ENCODE measurements at places on chromosomes 5 and 9.

- no peak for DNase-seq
These were observed 27.9 kb downstream of the NANS start for GRCh38 chr9:98084396-98084795.

DNA sequence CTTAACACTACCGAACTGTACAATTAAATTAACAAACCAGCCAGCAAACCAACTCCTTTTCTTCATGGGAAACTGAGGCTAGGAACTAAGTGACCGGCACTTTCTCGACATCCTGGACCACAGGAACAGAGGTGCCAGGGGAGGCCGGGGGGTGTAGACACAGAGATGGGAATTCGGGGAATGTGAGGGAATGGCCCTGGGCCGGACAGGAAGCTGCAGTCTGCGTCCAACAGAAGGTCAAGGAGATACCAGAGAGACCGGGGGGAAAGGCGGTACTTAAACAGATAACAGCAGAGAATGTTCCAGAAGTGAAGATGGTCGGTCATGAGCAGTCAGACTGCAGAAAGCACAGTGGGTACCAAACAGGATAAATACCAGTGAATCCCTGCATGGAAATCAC, 40.3 kb downstream of the DBH start:
- DNase-seq, result no peak

- no peak for DNase-seq
These were observed 828 bp downstream of the NPR2 start for GRCh38 chr9:35792024-35792813.

- no peak for DNase-seq
These were observed 518.7 kb downstream of the LRRC70 start for GRCh38 chr5:63097286-63097685.

DNA sequence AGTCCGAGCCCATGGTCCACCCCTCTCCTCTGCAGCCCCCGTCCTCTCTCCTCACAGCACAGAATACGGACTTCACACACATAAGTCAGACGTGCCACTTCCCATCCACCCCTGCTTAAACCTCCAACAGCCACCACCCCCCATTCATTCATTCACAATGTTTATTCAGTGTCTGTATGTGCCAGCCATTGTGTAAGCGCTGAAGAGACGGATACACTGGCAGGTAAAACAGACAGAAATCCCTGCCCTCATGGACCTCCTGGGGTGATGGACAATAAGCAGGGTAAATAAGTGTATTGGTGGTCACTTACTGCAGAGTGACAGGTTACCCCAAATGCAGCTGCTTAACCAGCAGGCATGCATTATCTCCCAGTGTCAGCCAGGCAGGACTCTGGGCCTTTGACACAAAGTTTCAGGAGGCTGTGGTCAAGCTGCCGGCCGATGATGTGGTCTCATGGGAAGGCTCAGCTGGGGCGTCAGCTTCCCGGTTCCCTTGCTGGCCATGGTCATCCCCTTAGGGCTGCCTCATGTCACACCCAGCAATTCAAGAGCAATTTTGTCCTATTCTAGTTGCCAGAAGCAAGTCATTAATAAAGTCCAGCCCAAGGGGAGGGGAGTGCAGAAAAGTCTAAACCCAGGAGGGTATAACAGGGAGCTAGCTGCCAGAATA, 1.8 kb upstream of the PAXX start:
- DNase-seq, result no peak

- DNase-seq, result no peak
These were observed 53.0 kb downstream of the GADD45G start for GRCh38 chr9:89657765-89658164.

DNA sequence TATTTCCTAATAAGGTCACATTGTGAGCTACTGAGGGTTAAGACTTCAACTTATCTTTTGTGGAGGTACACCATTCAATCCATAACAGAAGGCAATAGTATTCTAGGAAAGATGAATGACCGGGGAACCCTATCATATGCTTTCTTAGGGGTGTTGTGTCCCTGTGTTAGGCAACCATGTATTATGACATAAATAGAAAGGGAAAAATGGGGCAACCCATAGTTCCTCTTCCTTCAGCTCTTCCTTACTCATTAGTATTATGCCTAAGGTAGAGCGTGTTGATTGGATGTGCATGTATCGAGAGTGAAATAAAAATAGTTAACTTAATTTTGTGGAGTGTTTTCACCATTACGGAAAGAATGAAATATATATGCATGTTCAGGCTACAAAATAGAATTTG, 6.0 kb upstream of the CCNJL start:
- no peak for DNase-seq

DNA sequence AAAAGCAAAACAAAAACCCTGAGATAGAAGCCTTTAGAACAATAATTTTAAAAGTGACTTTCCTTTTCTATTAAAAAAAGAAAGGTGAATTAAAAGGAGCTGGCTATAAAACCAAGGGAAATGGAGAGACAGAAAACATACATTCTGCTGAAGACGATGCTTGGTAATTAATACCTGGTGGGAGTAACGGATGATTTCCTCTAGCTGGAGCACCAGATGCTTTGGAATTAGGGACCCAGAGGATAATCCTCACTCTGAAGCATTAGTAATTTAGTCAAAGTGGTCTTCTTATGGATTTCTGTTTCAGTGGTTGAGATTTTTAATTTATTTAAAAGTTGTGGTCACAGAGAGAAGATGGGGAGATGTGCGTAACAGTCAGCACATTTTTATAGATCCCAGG, 982.5 kb downstream of the TLE4 start:
- DNase-seq, result no peak

DNA sequence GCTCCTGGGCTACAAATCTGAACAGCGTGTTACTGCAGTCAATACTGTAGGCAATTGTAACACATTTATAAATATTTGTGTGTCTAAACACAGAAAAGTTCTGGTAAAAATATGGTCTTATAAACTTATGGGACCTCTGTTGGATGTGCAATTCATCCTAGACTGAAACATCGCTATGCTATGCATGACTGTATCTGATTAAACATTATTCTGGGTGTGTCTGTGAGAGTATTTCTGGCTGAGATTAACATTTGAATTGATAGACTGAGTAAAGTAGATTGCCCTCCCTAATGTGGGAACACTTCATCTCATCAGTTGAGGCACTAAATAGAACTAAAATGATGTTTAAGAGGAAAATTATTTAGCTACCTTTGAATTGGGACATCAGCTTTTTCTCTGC, 24.3 kb upstream of the PRDM9 start:
- DNase-seq, result no peak

DNA sequence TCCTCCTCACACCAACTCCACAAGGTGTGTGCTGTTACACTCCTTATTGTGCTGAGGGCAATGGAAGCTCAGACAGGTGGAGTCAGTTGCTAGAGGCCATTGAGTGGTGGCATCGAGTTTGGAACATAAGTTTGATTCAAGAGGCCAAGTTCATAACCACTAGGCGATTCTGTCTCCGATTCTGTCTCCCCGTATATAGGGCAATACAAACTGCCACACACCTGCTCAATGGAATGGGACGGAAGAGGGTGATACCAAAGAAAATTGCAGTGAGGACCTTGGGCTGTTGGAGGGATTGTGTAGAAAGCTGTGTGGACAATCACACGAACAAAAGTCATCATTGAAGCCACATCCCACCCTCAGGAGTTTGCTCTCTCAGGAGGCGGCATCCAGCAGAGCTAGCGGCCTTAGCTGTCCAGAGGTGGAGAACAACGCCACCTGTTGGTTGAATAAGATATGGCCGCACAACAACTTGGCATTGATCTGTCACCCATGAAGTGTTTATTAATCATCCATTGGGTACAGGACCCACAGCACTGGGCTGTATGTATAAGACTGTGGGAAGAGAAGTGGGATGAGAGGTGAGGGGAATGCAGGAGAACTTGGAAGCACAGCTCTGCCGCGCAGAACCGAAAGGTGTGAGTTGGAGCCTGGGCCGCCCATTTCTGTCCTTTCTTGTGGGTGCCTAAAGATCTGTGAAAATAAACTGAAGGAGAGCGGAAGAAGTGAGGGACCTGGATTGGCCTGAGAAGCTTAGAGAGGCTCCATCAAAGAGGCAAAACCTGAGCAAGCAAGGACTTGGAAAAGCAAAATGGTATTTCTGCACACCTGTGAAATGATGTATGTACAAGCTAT, 16.1 kb upstream of the NEUROG1 start:
- no peak for DNase-seq

GRCh38 chr9:134622896-134623257, 18.7 kb upstream of the COL5A1 start:
- no peak for DNase-seq

DNA sequence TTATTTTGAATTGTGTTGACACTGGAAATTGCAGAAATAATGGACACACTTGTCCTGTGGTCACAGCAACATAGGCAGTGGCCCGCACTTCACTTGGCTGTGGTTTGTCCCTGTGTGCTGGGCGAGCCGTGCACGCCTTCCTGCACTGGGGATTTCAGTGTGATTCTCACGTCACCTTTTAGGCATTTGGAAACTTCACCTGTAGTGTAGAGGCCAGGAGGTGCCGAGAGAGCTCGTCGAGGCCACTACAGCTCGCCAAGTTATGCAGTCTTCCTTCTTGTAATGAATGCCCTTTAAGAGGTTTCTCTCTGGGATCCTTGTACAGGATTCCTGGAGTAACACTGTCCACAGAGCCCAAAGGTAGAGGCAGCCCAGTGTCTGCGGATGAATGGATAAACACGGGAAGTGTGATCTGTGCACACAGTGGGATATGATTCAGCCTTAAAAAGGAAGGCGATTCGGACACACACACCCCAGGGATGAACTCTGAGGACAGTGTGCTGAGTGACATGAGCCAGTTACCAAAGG, 14.7 kb downstream of the TRAF2 start:
- DNase-seq, result no peak

- no peak for DNase-seq
These were observed 153.2 kb downstream of the GOLPH3 start for GRCh38 chr5:32020946-32021345.

GRCh38 chr9:14911046-14911445, 818 bp upstream of the FREM1 start:
- DNase-seq, result no peak

DNA sequence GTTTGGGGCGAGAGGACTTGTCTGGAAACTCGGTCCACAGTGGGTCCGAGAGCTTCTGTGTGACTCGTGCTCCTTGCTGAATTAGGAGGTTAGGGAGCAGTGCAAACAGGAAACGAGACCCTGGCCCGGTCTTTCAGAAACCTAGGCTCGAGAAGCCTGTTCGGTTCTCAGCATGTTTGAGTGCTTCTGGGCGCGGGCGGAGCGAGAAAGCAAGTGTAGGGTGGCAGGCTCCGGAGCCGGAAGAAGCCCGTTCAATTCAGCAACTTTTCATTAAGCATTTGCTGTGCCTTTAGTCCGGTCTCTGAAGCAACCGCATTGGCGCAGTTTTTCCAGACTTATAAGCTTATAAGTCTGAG, 547 bp downstream of the CLTA start:
- DNase-seq, result peak; percentile 18

DNA sequence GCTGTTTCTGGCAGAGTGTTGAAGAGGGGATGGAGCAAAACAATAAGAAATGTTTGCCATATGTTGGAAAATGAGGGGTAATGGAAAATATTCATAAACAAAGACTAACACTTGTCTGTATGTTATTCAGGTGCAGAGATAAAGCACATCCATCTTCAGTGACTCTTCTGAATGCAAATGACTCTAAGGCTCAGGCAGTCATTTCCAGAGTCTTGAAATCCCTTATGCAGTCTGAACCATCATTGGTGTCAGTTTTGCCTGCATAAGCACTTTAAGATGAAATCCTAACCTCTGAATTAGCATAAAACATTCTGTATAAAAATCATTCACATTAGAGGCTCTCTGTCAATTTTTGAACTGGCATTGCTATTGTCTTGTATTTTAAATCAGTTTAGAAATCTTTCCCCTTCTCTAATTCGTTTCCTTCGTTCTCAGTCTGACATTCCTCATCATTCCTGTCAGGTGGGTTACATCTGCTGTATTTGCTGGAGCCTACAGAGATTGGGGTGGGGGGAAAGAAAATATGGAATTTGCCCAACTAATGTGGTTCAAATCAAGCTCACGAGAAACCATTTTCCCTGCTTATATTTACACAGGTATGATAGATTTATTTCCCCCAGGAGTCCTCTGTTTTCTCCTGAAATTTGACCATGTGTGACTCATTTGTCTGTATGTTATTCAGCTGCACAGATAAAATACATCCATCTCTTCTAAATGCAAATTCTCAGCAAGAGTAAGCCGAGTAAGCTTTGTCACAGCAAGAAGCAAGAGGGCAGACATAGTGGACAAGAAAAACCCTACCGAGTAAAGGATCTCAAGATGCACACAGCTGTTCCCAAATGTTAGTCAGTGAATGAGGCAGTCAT, 31.6 kb downstream of the ENC1 start:
- DNase-seq, result no peak

DNA sequence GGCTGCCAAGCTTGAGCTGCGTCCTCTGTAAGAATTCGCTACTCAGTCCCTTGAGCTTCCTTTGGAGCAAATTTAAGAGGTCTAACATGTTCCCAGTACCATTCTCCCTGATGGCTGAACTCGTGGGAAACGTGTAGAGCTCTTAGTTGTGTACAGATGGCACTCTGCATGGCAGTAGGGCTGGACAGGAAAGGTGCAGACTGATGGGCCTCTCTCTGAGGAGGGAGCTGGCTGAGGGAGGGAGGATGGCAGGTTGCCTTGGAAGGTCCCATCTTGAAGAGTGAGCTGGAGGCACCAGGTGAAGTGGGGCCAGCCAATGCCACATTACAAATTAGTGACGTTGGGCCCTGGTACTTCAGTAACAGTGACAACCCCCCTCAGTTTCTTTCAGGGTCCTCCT, 495.3 kb downstream of the CCDC171 start:
- DNase-seq, result no peak

DNA sequence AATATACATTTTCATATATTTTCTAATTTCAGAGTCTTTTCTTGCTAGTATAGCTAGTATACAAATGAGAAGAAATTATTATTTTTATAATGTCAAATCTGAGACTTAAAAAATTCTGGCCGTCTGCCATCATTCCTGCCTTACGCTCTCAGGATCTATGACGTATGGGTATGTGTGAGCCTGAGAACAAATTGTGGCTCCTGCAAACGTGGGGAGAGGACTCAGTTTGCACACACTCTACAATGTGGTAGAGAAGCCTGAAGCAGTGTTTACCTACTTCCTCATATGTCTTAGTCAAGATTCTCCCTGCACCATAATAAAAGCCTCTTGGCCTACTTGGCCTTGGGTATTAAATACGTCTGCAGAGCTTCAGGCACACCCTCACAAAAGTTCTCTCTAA, 825.4 kb downstream of the SEMA5A start:
- DNase-seq, result no peak

DNA sequence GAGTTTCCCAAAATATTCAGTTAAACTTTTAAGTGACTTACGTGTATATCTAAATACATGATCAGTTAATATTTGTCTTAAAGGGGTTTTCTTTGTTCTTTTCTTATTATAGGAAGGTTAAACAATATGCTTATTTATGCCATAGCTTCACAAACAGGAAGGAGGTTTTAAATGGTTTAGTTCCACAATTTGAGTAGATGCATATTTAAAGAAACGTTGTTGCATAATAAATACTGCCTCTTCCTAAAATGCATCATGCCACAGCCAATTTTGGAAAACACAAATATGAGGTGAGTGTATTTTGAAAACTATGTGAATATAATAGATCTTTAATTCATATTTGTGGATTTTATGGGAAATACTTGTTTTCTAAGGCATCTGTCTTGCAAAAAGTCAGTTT, 2.5 kb upstream of the ADRB2 start:
- DNase-seq, result no peak

GRCh38 chr5:163565492-163565891, 60.1 kb downstream of the MAT2B start:
- no peak for DNase-seq

GRCh38 chr5:84290161-84290560, 94.5 kb downstream of the EDIL3 start:
- DNase-seq, result no peak

All from stimulated activated CD8-positive, alpha-beta memory T cell treated with anti-CD3 and anti-CD28 coated beads, Interleukin-15, amount 100 ng/mL, for 24 hours (primary cell).